Calu3 (cell line): ENCODE measurements at places on chromosomes 16 and 17. TPM values are rescaled to one million over a fixed set of nuclear protein-coding genes. Genes with fewer than 3 reads are reported as not detected.

KRT23 gene
- 1,389 and 1,709 TPM in 2 replicates for total RNA-seq

DNA sequence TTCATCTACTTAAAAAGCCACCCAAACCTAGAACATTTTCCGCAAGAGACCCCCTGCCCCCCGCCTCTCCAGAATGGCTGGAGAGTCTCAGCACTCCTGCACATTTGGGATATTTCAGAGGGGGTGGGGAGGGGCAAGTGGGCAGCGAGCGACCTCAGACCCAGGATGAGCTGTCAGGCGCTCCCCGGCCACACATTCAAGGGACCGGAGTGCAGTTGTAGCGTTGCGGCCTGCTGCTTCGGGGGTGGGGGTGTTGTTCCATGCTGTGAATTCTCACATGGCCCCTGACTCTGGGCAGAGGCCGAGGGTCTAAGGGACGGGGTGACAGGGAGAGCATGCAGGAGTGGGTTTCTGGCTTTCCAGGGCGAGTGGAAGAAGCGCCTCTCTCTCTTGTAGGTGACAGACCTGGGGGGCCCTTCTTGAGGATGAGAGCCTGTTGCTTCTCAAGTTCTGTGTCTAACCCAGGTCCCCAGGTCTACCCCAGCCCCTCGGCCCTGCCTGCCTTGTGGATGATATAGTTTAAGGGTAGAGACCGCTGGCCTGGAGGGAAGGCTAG, 231.2 kb downstream of the SEC14L1 start:
- DNase-seq: no peak

- peak; percentile 33 for DNase-seq
These were observed 669 bp upstream of the CRISPLD2 start for GRCh38 chr16:84818989-84819643.

DNA sequence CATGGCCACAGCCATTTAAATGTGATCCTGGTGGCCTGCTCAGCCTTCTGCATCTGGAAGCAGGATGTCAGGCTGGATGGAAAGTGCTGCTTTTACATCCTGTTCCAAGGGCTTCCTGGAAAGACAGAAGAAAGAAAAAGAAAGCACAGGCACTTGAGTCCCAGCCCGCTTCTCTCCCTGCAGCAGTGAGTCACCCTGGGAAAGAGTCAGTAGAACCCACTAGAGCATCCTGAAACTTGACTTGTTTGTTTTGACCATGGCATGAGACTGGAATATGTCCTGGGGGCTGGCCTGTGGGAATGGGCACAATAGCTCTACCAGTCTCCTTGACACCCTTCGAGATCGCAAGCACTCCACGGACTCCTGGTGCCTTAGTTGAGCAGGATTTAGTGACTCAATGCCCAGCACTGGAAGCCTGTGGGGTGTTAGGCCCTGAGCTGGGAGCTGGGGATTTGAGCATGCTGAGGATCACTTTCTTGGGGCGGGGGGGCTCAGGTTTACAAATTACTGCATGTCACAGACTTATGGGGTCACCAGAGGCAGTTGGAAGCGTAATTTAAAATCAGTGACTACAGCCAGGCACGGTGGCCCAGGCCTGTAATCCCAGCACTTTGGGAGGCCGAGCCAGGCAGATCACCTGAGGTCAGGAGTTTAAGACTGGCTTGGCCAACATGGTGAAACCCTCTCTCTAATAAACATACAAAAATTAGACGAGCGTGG, 22.1 kb upstream of the GNA13 start:
- no peak for DNase-seq

- no peak for DNase-seq
These were observed 8.9 kb downstream of the NHERF2 start for GRCh38 chr16:2035431-2036199.

DNA sequence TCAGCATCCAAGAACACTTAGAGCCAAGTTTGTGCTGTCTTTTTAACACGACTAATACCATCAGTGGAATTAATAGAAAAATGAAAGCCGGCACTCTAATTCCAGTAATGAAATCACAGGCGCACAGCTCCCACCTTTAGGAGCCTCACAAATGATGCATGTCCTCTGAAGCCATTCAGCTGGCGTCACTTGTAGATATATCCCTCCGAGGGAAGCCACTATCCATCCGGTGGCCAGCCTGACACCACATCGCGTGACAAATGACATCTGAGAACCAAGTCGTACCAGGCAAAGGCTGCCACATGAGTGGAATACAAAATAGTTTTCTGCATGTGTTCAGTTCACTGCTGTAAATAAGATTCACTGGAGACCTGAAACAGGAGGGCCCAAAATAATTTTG, 205.6 kb downstream of the GRIN2A start:
- no peak for DNase-seq
